Muscle of leg (tissue), 16 donors: ENCODE measurements at places on chromosomes 3 and 15. TPM values are rescaled to one million over a fixed set of nuclear protein-coding genes. Genes with fewer than 3 reads are reported as not detected.
A peak's percentile ranks its signal among the peaks of the same experiment; 100 is the strongest.

- DNase-seq, result peak; percentile 94
Observed at GRCh38 chr3:36784138-36784635, 19.8 kb upstream of the DCLK3 start.

The RPL14 gene
- 1,297 TPM for total RNA-seq

DNA sequence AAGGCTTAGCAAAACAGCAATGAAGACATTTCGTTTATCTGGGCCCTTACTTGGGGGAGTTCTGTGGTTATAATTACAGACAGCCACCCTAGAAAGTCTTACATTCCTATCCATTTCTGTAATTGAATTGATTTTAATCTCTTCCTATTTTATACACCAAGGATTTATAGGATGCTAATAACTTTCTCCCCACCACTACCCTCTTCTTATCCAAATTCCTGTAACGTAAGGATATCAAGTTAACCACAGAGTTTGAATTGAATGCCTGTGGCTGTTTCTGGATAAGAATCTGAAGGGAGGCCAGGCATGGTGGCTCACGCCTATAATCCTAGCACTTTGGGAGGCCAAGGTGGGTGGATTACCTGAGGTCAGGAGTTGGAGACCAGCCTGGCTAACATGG is 78.6 kb downstream of the MLH1 start:
- no peak for DNase-seq

- DNase-seq, result no peak
Observed at GRCh38 chr3:122362026-122362425, 21.0 kb downstream of the MIX23 start.

The GRAMD1C gene
- total RNA-seq, result 1.3 TPM

The LOXL1 gene
- 20.0 TPM for total RNA-seq

- DNase-seq, result peak; percentile 95
Observed at GRCh38 chr15:60195611-60196010, 191.5 kb downstream of the FOXB1 start.

DNA sequence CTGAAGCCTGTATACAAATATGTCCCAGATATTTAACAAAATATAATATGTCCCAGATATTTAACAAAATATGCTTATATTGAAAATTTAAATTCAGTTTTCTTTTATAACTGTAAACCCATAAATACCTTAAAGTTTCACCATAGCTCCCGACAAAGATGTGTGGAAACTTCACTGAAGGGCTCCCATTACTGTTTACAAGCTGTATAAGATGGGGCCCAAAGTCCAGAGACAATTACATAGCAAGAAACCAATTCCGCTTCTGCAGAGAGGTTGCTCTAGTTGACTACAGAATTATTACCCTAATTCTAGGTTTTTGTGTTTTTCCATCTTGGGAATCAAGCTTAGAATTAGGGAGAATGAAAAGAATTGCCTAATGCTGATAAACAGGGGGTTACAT is 102.6 kb upstream of the EPHA6 start:
- no peak for DNase-seq
